T-helper 22 cell (primary cell): ENCODE measurements at places on chromosomes 5 and 9.

DNA sequence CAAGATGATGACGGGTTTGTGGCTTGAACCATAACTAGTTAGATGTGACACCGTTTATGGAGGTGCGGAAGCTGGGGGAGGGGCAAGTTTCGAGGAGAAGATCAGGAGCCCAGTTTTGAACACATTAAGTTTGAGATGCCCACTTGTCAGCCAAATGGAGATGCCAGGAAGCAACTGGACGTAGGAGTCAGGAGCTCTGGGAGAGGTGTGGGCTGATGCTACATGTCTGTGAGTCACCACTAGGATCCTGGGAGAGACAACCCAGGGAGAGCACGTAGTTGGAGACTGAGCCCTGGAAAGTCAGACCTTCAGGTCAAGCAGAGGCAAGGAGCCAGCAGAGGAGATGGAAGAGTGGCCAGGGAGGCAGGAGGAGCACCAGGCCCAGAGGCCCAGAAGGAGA, 48.8 kb upstream of the SLC25A51 start:
- DNase-seq, result no peak

DNA sequence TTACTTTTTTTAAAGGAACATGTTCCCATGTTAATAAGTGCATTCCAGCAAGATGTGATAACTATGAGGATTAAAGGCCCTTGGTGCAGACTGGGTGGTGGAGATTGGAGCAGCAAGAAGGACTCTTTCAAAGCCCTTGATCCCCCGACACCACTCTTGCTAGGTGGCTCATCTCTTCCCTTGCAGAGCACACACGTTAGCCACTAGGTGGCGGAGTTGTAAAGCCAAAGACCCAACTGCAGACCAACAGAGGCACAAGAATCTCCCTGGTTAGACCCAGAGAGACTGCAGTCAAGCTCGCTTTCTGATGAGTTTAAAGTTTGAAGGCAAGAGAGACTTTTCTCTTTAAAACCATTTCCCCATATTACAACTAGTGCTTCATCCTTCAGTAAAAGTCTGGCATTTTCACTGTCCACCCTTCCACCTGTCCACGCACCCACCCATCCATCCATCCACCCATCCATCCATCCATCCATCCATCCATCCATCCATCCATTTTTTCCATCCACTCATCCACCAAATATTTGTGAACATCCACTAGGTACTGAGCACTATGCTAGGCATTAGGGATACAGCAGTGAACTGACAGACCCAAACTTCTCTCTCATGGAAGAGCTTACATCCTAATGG, 226.9 kb downstream of the MSX2 start:
- DNase-seq, result no peak

DNA sequence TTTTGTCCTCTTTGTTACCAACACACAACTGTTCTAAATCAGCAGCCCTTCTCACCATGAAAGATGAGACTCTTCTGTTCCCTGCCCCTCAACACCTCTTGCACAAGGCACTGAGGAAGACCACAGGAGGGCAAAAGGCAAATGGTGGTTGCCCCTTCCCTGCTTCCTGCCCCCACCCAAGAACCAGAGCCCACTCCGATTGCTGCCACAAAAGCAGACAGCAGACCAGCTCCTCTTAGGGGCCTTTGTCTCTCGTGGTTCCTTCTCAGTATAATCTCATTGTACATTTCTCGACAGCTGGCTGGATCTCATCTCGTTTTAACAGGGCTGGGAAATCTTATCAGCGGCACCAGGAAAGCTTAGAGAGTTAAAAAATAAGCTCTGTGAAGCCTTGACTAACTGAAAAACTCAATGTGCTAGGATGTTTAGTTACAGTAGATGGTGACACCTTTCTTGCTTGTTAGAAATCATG, 1.1 kb downstream of the MVB12B start:
- DNase-seq, result no peak

DNA sequence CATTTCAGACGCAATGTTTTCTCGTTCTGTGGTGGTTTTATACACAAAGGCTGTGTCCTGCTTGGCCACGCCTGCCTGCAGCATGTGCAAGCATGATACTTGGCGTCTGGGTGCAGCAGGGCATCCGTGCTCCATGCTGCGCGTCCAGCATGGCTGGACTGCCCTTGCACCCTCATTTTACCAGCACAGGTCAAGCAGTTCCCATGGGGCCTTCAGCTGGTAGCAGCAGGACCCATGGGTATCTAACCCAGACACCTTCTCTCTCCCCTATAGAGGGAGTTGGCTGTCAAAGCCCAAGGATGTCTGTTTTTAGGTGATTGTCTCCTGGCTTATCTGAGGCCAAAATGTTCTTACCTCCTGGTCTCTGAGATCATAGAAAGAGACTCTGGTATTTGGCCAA, 158.3 kb upstream of the PITX1 start:
- DNase-seq, result no peak

DNA sequence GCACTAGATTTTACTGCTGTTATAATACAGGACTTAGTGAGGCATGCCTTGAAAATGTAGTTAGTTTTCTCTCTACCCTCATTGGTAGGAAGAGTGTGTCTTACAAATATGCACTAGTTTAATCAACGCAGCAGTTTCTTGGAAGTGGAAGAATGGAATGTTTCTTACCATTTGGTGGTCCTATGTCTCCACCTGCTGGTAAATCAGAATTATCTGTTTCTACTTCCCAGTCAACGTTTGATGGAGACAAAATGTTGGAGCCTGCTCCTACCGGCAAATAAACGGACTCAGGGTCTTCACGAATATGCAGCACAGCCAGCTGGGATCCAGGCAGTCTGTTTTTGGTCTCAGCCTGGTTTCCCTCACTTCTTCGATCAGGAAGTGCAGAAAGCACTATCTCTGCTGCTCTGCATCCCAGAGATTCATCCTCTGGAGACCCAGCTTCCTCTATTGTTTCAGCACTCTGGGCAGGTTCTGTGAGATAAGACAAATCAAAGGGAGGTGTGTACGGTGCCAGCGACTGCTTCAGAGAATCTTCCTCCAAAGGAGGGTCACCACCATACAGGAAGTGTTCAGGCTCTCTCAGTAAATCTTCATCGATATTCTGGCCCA, 59.5 kb upstream of the PCA3 start:
- no peak for DNase-seq

DNA sequence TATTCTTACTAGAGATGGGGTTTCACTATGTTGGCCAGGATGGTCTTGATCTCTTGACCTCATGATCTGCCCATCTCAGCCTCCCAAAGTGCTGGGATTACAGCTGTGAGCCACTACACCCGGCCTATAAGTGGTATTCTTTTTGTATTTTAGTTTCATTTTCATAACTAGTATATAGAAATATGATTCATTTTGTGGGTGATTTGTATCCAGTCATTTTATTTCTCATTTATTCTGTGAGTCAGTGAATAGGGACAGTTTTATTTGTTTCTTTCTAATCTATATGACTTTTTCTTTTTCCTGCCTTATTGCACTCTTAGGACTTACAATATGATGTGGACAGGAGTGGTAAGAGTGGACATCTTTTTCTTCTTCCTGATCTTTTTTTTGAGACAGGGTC, 112.9 kb downstream of the AOPEP start:
- DNase-seq, result no peak

- no peak for DNase-seq
Observed at GRCh38 chr5:156314416-156314815, 12.5 kb upstream of the SGCD start.

DNA sequence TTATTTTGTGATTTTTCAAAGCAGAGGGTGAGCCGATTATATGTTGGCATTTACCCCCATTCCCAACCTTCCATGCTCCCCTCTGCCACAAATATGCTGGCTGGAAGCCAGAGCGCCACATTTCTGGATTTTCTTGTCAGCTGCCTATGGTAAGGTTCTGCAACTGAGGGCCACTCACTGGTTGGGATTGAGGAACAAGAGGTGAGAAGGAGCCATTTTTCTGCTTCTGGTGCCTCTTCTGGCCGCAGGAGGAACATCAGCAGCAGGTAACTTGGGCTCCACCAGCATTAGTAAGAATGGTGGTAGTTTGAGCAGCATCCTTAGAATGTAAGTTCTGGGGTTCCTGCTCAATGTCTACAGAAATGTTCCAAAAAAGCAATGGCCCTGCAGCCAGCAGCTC, 159.5 kb upstream of the MAST4 start:
- DNase-seq, result no peak

GRCh38 chr5:107773479-107773878, 102.7 kb upstream of the EFNA5 start:
- no peak for DNase-seq

DNA sequence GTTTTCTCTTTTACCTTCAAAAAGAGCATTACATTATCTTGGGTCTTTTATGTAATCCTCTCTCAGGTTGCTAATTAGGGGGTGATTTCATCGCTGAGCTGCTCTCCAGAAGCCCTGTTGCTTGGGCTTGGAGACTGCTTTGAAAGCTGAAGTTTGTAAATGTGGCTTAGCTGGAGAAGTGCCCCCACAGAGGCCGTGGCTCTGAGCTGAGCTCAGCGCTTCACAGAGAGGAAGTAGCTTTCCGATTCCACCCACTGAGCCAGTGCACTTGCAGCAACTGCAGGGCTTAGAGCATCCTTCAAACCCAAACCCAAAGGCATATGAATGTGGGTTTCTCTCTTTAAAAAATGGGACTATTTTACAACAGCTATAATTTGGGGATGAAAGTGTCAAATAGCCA, 13.7 kb upstream of the NXNL2 start:
- no peak for DNase-seq

DNA sequence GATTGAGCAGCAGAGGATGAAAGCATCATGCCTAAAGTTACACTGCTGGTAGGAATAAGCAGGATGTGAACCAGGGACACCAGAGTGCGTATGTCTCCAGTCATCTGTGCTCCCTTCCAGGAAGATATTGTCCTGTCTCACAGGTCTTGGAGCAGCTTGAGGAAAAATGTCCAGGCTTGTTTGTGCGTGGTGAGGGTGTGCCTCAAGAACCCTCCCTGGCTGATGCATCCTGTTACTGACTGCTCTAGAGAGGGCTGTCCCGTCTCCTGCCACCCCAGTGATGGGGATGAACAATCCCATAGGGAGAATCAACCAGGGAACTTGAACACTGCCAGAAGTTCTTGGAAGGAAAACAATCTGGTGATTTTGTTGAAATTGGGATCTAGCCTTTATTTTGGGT, 132.0 kb downstream of the INSYN2B start:
- no peak for DNase-seq

GRCh38 chr5:69492923-69493395, 369 bp downstream of the OCLN start:
- DNase-seq, result no peak

DNA sequence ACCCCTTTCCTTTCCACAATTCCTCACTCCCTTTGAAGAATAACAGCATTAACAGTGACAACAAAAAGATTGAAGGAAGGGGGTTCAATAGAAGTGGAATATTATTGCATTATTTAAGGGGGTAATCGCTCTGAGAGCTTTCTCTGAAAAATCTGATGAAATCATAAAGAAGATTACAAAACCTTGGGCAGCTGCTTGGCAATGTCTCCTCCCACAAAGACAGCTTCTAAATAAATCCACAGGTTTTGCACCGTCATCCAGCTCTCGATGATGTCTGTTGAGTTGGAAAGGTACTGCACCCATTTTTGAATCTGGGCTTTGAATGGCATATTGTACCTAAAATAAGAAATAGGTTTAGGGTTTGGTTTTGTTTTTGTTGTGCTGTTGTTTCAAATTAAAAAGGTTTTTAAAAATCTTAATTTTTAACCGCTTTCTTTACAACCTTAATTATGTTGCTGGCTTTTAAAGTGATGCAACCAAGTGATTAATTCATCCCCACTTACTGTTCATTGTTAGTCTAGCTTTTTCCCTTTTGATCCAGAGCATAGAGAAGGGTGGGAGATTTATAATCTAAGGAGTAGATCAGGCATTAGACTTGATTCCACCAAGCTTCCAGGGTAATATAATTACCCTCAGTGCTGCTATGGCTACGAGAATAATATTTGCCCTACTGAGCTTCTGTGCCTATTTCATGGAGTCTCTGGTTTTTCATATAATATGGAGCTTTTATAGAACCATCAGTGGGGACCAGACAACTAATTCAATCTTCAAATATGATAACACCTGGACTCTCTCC, 85.0 kb downstream of the DNAH5 start:
- no peak for DNase-seq
